ENCODE measurements at places on chromosomes 6 and 20.

DNA sequence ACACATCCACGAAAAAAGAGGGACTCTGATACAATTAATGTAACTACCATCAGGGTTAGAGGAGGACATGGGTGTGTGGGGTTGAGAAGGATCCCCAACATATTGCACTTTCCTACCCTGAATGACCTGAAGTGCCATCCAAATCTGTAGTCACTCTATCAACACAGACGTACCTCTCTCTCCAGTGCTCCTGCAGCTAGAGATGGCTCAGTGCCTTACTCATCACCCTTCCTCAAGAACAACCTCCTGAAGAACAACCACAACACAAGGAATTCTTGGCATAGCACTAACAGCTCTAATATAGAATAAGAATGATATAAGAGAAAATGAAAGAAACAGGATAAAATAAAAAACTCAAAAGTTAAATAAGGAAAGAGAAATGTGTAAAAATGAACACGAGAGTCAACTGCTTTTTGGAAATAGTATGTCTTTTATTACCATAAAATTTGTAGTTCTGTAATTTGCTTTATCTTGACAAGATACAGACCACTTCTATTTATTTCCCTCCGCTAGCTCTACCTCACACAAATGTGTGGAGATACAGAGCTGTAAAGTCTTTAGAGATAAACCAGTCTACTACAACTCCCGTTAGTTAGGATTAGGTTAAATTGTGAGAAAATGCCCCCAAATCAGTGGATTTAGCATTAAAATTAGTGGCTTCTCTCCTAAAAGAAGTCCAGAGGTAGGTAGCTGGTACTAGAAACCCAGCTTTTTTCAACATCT lies 63.9 kb downstream of the REV3L start:
- no peak for DNase-seq

GRCh38 chr6:143676437-143677045 lies 1.2 kb upstream of the PHACTR2 start:
- DNase-seq, result no peak

DNA sequence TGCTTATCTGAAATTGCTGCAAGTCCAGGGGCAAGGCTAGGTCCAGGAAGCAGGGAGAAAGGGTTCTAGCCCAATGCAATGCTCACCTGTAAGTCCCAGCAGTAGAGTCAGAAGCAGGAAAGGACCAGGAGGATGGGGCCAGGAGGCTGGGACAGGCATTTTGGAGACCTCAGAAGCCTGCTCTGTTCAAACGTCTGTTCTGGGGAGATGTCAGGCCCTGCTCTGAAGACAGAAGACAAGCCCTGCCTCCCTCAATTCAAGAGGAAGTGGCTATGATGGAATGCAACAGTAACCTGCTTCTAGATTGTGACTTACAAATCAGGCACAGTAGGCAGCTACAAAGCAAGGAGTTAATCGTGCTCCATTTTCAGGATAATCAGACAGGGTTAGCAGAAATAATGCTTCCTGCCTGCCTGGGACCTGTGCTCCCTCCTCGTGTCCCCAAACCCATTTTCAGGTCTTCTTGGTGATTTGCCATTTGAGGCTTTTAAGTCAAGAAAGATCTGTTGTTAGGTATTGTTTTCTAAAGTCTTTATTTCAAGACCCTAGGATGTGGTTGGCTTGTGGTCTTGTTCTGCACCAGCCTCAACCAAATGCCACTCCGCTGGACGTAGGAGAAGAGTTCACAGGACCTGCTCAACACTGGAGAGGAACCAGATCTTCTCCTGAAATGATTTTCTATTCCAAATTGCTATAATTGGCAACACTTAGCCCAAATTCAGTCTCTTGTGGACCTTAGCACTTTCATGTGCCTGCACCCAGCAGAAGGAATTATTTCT lies at the start of gene SIRPG:
SIRPG (minus strand) TSS at position 224 of the 779 bp plus-strand sequence; CDS start at position 159, 65 bp downstream.
- DNase-seq, result no peak

DNA sequence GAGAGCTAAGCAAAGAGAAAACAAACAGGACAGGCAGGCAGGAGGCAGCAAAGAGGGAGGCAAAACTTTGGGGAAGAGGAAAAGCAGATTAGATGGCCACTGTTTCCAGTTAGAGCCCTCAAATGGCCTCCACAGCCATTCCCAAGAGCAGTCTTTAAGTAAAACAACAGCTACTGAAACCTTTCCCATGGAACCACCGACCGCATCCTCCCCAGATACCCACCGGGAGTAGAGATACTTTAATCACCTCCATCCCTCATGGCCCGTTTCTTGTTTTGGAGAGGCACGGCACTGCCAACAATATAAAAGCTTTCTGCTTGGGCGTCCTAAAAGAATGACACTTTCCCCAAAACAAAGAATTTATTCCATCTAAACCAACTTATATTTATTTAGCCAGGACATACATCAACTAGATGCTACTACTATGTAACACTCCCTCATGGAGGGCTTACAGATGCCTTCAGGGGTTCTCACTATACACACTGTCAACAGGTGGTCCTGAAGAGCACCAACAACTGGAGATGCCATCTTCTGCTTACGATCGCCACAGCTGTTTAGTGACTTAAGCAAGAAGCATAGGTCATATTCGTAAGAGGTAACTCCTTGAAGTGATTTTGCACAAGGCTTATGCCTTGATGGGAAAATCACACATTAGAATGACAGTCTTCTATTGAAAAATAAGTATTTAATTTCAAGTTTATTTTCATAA lies 43.4 kb downstream of the CNKSR3 start:
- no peak for DNase-seq

GRCh38 chr6:22892452-22892851 lies 323.1 kb downstream of the HDGFL1 start:
- no peak for DNase-seq

- no peak for DNase-seq
Observed at GRCh38 chr6:43493230-43493629, 15.9 kb downstream of the TJAP1 start.

- DNase-seq, result no peak
Observed at GRCh38 chr20:19768325-19768842, 10.3 kb downstream of the RIN2 start.

GRCh38 chr6:134446218-134446848 lies 128.4 kb upstream of the SGK1 start:
- DNase-seq, result no peak

GRCh38 chr6:40369891-40370290 lies 217.3 kb downstream of the LRFN2 start:
- no peak for DNase-seq

- DNase-seq, result no peak
Observed at GRCh38 chr6:140078561-140079125, 704.2 kb upstream of the CITED2 start.

DNA sequence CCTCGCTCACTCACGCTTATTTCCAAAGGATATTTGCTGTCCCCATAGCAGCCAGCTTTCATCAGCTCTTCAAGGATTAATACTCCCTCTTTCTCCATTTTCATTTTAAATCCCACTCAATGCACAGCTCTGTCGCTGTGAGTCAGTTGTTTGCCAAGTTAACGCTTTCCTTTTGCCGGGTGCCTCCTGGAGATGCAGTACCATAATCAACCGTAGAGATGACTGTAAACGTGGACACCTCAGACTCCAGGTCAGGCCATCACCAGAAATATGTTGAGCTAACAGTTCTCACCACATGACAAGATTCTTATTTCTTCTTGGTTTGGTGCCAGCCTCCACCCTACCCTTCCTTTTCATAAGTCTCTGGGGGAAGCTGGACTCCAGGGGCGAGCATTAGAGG lies 66.6 kb upstream of the TAB2 start:
- DNase-seq, result no peak

DNA sequence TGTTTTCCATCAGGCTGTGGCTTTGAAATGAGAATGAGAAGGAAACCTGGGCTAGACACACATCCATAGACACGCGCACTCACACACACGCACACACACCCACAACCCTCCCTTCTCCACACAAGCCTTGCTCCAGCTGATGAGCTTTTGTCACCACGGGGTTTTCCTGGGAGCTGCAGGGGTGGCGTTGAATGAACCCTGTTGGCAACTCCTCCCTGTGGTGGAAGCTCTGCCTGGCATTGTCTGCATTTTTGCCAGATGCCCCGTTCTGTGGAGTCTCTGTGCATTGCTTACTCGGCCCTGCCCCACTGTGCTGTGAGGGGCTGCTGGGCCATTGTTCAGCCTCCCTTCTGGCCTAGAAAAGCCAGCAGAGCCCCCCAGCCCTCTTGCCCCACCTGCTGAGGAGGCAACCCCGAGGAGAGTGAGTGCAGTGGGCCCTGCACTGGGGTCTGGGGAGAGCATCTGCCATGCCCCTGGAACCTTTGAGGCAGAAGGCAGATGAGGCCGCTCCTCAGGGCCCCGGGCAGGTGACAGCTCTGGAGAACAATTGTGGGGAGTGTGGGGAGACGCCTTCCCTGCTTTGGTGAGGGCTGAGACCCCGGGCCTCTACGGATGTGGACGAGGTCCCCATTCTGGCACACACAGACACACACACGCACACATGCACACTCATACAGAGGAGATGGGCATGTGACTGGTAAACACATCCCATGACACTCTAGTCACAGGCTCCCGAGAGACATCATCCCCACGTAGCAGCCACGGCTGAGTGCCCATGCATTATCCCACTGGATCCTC lies 9.9 kb downstream of the ADIG start:
- DNase-seq, result no peak

DNA sequence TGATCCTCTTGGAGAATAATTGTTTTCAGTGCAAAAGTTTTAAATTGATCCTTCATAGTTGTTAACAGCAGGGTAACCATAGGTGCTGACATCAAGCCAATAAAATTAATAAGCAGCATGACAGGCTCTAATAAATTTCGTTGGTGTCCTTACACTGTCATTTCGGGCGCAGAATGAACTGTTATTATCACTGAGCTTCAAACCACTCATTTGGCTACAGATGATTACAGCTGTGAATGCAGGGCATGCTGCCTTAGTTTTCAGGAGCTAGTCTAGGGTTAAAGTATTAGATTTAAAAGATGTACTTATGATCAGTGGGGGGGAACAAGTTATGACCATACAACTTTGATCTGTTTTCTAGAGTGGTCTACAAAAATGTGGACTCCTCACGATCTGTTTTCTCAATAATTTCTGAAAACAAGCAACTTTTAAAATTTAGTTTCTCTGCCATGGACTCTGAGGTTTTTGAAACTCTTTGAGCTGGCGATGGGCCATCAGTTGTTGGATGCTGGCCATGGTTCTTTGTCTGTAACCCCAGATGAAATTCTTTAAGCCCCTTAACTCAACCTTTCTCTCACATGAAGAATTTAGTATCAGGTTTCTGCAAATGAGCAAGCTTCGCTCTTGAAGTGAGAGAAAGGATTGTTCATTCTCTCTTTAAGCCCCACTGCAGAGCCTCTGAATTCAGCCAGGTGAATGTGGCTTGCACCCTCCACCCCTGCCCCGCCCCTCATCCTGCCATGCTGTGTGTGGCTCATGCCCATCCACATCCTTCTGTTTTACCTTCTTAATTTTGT lies 99.1 kb upstream of the MTHFD1L start:
- no peak for DNase-seq

- no peak for DNase-seq
Observed at GRCh38 chr20:13858439-13858838, 73.6 kb downstream of the NDUFAF5 start.

GRCh38 chr20:43583982-43584432 lies 6.7 kb upstream of the IFT52 start:
- no peak for DNase-seq

GRCh38 chr6:35454391-35455110 lies 2.4 kb downstream of the FANCE start:
- DNase-seq, result no peak

- DNase-seq, result no peak
Observed at GRCh38 chr6:167746390-167746907, 80.3 kb upstream of the AFDN start.

- DNase-seq, result no peak
Observed at GRCh38 chr6:45432977-45433376, 55.2 kb upstream of the SUPT3H start.

- DNase-seq, result no peak
Observed at GRCh38 chr20:63014710-63015109, 7.9 kb upstream of the BHLHE23 start.

- no peak for DNase-seq
Observed at GRCh38 chr6:156809034-156809433, 31.9 kb downstream of the ARID1B start.

DNA sequence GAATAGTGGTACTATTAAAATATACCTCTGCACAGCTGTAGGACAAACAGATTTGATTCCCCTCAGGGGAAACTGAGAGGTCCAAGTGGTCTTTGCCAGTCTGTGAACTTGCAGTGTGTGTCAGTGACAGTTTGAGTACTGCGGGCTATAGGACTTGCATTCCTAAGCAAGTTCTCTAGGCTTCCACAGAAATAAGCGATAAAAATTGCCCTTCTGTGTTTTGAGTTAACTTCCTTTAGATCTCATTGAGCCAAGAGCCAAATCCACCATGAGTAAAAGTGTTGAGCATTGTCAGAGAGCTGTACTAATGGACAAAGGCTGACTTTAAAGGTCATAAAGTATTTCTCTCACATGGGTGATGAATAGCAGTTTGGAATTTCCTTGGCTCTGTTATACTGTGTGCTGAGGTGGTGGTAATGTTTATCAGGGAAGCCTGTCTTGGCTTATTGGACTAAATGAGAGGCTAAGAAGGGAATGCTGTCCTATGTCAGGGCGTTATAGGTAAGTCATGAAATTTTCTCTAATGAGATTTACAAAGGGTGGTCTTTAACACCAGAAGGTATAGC lies 122.6 kb upstream of the MAP3K7 start:
- no peak for DNase-seq

GRCh38 chr6:42193491-42193894 lies 1.3 kb downstream of the GUCA1B start:
- DNase-seq, result no peak

GRCh38 chr6:150081702-150082101 lies 12.8 kb upstream of the ULBP3 start:
- DNase-seq, result no peak

DNA sequence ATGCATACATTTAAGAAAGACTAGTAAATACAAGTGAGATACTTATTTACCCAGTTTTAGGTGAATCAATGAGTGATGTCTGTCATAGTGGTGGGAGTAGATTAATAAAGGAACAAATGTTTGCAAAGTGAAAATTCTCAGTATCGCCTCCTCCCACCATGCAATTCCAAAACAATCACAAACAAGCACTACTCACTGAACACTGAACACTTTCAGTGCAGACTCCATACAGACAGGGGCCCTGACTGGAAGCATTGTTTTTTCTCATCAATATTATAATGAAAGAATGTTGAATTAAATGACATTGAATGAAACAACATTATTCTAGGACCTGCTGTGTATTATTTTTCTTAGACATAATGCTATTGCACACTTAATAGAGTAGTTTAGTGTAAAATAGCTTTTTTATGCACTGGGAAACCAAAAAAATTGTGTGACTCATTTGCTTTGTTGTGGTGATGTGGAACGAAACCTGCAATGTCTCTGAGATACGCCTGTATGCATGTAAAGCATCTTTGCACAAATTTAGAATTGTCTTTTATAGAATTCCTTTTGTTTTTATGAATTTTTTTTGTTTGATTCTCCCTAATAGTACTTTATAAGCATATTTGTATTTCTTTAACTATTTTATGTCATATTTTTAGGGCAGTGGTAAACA lies 317.5 kb downstream of the UTRN start:
- DNase-seq, result no peak

- no peak for DNase-seq
Observed at GRCh38 chr6:166301611-166302529, 6.3 kb downstream of the PRR18 start.

- DNase-seq, result no peak
Observed at GRCh38 chr20:17825960-17826843, 126.4 kb downstream of the BANF2 start.

GRCh38 chr6:25640446-25640845 lies 11.6 kb upstream of the SCGN start:
- DNase-seq, result no peak

- no peak for DNase-seq
Observed at GRCh38 chr6:105346052-105346451, 56.8 kb downstream of the PREP start.

- no peak for DNase-seq
Observed at GRCh38 chr6:34709386-34709785, 12.8 kb upstream of the ILRUN start.

Measured in stimulated activated CD4-positive, alpha-beta T cell treated with anti-CD3 and anti-CD28 coated beads, Interleukin-15, amount 100 ng/mL, for 48 hours (primary cell).